ENCODE measurements at places on chromosomes 3 and 15. TPM values are rescaled to one million over a fixed set of nuclear protein-coding genes. Genes with fewer than 3 reads are reported as not detected.

The CCR1 gene
- total RNA-seq, result 12.3 TPM

The ADGRG7 gene
- not detected for total RNA-seq

The C2CD4A gene
- total RNA-seq, result 0.40 TPM

The PARP15 gene
- total RNA-seq, result not detected

The NR1I2 gene
- not detected for total RNA-seq

The MAGEL2 gene
- not detected for total RNA-seq

The TLR9 gene
- not detected for total RNA-seq

The KCNMB2 gene
- not detected for total RNA-seq

The ARL14 gene
- not detected for total RNA-seq

The CLDN18 gene
- total RNA-seq, result not detected

The LTF gene
- 1.6 TPM for total RNA-seq

The CFAP100 gene
- total RNA-seq, result not detected

The ZBBX gene
- not detected for total RNA-seq

The LYZL4 gene
- total RNA-seq, result not detected

The GCNT3 gene
- not detected for total RNA-seq

The A4GNT gene
- 0.46 TPM for total RNA-seq

The TRIM71 gene
- total RNA-seq, result not detected

The FRMD5 gene
- total RNA-seq, result 1.1 TPM

The SERINC4 gene
- not detected for total RNA-seq

The FRMD4B gene
- 22.3 TPM for total RNA-seq

The CHAC1 gene
- 0.54 TPM for total RNA-seq

The SLC9A9 gene
- total RNA-seq, result 10.1 TPM

The SLC22A13 gene
- total RNA-seq, result 0.54 TPM
